Kidney capillary endothelial cell (primary cell): ENCODE measurements at places on chromosomes 12 and 14.

DNA sequence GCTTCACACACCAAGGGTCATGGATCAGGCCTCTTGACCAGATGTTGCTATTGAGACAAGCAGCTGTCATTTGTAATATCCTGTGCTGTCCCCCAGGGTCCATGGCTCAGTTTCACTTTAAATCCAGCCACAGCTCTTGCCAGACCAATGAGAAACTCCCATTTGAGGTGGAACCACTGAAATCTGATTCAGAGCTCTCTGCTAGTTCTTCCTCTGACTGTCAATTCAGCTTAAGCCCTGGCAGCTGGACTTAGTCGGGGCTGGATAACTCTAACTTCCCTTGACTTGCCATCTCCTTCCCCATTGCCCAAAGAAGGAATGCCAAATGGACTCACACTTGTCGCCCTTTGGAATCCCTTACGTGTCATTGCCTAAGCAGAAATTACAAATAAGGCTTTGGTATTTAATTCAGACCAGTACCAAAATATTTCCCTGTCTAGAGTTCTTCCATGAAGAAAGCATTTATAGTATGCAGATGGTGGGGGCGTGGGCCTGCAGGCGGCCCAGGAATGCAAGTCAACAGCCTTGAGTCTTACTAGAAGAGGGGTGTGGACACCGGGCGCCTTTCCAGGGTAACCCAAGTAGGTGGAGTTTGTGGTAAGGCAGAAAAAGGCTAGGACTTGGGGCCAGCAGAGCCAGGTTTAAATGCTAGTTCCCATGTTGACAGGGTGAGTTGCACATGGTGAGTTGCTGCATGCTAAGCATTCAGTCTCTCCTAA lies 96.9 kb upstream of the TMPO start:
- no peak for DNase-seq

DNA sequence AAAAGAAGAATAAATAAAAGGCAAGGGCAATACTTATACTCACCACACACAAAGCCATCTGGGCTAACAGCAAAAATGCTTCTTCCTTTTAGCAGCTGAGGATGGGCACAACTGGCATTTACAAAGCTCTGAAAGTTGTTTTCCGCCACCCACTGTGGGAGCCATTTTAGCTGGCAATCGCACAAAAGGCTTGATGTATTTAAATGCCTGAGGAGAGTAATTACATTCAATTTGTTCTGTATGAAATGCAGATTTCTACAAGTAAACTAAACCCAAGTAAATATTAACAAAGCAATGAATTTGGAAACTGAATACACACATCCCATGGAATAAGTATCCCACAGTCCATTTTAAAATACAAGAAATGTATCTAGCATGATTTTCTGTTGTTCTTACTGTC lies 37.5 kb downstream of the LRIG3 start:
- DNase-seq, result no peak

DNA sequence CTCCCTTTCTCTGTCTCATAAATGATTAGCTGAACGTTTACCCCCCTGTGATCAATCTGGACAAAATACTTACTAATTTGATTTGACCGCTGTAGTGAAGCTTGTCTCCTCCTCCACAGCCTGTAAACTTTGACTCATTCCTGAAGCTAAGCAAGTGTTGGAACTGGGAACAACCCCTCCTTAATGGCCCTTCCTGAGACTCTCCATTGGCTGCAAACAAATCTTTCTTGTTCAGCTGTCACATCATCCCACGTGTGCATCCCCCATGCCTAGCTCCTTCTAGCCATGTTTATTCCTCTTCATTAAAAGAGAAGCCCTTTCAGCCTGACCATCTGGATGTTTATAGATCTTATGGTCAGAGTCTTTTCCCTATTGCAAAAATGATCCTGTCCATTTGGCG lies 281.2 kb downstream of the RGS6 start:
- no peak for DNase-seq

GRCh38 chr14:39827901-39828655 lies 395.8 kb upstream of the FBXO33 start:
- no peak for DNase-seq

- DNase-seq, result peak; percentile 88
Observed at GRCh38 chr12:77925536-77926108, 94.9 kb downstream of the NAV3 start.

DNA sequence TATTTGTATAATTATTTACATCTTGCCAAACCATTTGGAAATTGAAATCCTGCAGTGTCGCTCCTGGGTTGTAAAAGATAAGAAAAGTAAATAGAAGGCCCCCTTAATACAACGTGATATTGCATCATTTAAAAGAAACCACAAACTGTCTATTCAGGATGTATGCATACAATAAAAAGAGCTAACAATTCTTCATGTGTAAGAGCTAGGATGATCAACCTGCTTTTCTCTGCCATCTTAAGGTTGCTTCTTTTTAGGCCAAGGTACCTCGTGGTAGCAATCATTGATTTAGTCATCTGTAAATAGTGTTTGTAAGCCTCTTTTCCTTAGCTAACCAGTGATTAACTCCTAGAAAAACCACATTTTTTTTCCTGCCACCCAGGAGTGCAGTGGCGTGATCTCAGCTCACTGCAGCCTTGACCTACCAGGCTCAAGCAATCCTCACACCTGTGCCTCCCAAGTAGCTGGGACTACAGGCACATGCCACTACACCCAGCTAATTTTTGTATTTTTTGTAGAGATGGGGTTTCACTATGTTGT lies 3.3 kb upstream of the USP44 start:
- DNase-seq, result no peak

DNA sequence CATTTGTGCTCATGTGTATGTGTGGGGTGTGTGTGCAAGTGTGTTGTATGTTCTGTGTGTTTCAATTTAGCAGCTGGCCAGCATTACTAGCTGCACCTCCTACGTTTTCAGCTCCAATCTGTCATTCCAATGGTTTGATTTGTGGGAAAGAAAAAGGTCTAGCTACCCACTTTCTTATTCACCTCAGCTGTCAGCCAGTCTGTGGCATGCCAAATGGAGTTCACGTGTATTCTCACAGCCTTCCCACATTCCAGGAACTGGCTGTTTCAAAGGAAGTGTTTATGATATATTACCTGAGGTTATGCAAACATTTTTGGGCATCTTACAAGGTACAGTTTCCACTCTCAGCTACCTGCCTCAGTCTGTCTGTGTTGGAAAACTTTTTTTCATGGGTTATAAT lies 220.2 kb upstream of the CPNE8 start:
- DNase-seq, result no peak

DNA sequence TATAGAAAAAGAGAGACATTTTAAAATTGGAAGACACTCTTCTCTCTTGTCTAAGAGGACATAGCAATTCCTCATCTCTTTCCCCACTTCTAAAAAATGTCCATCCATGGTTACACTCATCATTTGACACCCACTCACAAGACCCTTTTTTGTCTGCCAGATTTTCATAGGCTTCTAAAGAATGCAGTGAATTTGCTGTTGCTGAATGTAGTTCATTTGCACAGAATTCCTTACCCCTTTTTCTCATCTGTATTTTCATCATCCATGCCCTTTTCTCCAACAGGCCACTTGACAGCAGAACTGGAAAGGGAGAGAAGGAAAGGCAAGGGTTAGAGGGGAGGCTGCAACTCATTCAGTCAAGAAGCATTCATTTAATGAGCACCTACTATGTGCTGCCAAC lies 128.0 kb downstream of the NUAK1 start:
- DNase-seq, result no peak

DNA sequence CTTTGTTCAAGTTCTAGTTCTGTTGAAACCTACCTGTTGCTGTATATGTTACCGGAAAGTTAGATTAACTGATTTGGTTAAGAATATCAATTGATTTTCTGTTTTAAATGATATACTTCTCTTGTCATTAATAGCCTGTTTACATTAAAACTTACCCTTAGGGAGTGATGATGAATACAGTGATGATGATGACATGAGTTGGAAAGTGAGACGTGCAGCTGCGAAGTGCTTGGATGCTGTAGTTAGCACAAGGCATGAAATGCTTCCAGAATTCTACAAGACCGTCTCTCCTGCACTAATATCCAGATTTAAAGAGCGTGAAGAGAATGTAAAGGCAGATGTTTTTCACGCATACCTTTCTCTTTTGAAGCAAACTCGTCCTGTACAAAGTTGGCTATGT lies 33.0 kb downstream of the CAND1 start:
- DNase-seq, result no peak

- DNase-seq, result no peak
Observed at GRCh38 chr14:104442107-104442551, 137.4 kb upstream of the C14orf180 start.

DNA sequence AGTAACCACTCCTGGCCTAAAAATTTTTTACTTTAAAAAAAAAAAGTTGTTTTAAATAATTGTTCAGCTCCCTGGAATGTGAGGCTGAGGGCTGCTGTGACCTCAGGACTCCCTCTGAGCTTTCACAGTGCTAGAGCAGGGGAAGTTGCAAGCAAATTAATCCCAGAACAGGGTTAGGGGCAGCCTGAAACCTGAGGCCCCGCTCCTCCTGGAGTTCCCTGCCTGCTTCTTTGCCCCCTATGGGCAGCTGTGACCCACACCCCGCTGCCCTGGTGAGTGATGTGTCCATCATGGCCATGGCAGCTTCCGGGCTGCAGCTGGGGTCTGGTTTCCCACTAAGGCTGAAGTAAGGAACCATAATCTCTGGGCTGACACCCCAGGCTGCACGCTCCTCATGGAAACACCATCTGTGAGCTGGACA lies 9.5 kb downstream of the RITA1 start:
- DNase-seq, result no peak

DNA sequence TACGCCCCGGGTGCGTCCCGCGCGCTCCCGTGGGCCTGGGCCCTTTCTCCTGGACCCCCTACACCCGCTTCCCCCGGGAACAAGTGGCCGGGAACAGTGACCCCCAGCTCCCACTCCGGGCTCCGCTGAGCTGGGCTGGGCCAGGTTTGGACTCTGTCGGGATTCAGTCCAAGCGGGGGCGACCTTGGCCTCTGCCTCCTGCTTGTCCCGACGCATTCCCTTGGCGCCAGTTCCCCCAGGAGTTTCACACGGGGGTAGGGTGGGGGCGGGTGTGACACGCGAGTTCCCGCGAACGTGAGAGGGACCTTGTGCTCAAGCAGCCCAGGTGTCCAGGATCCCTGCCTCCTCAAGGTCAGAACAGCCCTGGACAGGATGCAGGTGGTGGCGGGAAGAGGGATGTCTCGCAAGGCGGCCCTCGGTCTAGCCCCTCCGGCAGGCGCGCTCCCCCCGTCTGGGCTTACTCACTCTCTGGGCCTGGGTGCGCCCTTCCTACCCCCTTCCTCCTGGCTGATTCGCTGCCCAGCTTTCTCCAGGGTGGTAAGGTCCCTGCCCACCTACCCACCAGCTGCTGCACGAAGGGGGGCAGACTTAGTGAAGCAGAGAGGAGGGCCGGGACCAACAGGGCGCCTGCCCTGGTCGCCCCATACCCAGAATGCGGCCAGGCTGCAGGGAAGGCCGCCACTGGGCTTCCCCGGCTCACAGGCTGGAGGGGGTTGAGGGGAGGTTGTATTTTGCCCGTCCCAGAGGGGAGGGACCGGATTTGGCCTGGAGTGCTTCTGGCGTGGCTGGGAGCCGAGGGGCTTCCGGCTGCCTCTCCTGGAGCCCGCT lies 862 bp downstream of the CRIP2 start:
- DNase-seq, result peak; percentile 88

DNA sequence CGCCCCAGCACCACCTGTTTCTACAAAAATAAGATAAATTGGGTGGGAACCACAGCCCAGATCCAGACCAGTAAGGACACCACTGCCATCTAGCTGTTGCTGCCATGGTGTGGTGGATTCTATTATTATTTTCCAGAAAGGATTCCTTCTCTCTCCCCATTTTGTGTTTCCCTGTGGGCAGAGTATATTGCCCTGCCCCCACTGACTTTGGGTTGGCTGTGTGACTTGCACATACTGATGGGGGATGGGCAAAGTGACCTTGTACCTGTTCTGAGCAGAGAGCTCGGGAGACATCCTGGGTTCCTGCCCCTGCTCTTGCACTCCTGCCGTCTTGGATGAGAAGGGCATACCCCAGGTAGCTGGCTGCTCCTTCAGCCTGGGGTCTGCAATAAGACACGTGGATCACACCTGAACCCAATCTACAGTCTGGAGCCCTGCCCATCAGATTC lies 24.3 kb downstream of the MOAP1 start:
- DNase-seq, result no peak

DNA sequence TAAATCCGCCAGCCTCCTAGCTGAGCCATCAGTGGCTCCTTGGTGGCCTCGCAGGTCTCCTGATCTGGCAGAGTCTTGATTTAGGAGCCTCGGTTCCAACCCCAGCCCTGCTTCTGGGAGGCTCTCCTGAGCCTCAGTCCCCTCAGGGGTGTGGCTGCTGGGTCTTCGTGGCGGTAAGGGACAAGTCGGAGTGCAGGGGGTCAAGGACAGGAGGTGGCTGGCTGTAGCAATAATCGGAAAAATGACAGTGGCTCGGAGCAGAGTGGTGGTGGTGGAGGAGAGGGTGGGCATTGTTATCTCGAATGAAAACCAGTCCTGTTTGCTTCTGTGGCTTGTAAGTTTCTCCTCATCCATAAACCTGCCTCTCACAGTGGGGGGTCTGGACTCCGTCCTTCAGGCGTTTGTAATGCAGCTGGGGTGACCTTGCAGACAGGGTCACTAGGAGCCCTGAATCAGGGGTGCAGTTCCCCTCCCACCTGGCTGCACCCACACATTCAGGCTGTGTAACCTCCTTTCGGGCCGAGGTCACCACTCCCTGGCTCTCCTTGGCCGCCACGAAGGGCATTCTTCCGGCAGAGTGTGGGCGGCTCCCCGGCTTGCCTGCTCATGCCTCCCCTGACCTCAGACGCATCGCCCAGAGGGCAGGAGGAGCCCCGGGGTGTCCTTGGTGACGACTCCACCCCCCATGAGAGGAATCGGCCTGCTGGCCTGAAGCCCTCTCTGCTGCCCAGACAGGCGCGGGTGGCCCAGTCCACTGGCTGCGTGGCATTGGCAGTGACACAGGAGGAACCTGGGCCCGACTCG lies 8.1 kb downstream of the BCL7A start:
- DNase-seq, result no peak
